ENCODE measurements at places on chromosomes 3 and 15.

DNA sequence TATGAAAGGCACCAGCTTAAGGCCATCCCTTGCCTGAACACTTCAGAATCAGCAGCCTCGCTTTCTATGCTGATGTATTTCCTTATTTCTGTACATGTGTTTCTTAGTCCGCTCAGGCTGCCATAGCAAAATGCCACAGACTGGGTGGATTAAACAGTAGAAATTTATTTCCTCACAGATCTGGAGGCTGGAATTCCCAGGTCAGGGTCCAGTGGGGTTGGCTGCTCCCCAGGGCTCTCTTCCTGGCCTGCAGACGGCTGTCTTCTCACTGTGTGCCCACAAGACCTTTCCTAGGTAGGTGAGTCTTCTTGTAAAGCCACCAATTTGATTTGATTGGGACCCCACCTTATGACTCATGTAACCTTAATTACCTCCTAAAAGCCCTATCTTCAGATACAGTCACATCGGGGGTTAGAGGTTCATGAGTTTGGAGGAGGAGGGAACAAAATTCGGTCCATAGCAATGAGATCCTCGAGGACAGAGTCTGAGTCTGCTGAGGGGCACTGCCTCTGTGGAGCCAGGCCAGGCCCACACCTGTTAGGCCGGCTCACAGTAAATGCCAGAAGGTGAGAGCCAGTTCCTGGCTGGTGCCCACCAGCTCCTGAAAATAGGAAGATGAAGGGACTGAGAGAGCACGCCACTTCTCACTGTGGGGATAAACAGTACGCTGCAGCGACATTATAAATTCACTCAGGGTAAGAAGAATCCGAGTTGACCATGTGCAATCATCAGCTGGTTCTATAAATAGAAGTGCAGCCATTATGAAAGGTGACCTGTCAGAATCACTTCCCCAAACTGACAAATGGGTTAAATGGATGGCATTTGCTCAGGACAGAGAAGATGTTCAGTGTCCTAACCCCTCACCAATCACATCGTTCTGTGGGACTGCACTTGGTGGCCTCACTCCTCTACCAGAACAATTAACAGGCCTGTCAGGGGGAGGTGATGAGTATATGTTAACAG, 41.1 kb downstream of the CTXND1 start:
- no peak for DNase-seq

DNA sequence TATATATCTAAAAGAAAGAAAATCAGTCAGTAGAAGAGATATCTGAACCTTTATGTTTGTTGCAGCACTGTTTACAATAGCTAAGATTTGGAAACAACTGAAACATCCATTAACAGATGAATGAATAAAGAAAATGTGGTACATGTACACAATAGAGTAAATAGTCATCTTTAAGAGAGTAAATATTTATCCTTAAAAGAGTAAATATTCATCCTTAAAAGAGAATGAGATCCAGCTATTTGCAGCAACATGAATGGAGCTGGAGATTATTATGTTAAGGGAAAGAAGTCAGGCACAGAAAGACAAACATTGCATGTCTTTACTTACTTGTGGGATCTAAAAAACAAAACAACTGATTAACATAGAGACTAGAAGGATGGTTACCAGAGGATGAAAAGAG, 197.0 kb upstream of the CBLB start:
- no peak for DNase-seq

- no peak for DNase-seq
These were observed 19.8 kb downstream of the WDR72 start for GRCh38 chr15:53739651-53740050.

DNA sequence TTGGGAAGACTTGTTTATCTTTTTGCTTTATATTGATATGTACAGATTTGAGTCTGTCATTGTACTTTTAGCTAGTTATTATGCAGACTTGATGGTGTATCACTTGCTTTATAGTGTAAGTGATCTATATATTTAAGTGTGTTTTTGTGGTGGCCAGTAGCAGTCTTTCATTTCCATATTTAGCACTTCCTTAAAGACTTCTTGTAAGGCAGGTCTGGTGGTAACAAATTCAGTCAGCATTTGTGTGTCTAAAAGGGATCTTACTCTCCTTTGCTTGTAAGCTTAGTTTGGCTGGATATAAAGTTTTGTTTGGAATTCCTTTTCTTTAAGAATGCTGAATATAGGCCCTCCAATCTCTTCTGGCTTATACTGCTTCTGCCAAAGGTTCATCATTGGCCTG, 322.5 kb upstream of the EPHA6 start:
- DNase-seq: no peak

DNA sequence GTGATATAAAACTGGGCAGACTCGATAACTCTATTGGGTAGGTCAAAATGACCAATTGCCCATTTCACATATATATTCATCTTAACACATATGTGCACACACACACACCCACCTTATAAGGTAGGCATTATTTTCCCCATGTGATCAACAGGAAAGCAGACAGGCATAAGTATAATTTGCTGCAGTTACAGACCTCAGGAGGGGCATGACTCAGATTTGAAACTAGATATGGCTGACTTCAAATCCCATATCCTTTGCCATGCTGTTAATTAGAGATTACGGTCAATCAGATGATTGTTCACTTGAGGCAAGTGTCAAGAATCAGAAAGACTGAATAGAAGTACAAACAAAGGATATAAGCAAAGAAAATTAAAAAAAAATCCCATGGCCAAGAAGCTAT, 910.6 kb downstream of the NTRK3 start:
- no peak for DNase-seq

DNA sequence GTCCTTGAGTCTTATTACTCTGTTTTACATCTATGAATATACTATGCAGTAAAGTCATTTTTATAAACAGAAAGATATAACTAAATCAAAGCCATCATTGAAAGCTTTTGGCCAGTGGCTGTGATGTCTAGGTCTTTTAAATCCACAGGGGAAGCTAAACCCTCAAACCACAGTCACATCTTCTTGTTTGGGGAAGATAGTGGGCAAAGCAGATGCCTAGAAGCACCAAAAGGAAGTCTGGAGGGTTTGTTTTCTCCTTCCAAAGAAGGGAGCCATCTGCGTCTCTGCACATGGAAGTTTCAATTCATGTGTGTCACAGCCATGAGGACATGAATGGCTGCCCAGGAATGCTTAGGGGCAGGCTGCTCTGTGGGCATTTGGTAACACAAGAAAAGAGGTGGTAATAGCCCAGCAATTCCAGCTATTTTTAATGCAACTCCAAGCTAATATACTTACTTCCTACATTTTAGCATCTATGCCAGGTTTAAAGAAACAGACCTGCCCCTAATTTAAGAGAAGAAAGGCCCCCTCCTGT, 322.2 kb downstream of the SLC9A9 start:
- no peak for DNase-seq

DNA sequence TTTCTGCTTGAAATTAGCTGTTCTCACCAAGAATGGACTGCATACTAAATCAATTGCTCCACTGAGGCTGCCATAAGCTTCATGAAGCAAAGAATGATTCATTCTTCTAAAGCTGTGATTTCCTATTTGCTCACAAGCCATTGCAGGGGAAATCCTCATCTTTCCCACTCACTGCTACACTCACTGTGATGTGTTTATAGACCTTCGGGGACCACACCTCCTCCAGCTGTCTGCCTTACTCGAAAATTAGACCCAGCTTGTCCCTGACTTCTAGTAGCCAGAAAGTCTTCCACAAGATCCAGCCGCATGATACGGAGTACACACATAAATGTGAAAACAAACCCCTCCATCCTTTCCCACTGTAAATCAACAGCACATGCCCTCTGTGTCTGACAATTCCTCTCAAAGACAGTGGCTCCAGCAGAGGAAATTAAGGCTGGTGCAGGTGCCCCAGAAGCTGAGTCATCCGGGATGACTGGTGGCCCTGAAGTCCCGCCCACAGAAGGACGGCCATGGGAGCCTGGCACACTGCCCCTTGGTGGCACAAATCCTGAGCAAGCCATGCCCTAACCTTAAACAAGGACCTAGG, 172.0 kb downstream of the STT3B start:
- DNase-seq: peak; percentile 13

DNA sequence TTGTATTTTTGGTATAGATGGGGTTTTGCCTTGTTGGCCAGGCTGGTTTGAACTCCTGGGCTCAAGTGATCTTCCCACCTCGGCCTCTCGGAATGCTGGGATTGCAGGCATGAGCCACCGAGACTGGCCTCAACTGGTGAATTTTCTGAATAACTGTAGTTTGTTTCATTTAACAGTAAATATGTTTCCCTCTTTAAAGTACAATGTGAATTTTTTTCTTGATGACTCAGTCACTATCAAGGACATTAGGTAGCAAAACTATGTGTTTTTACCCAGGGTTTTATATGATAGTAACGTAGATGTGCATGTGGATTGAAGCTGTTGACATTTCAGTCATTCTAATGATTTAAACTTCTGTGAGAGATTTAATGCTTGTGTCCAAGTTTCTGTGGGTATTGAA, 40.2 kb upstream of the MAPKBP1 start:
- no peak for DNase-seq

GRCh38 chr3:136818191-136818768, 646 bp upstream of the SLC35G2 start:
- peak; percentile 52 for DNase-seq

DNA sequence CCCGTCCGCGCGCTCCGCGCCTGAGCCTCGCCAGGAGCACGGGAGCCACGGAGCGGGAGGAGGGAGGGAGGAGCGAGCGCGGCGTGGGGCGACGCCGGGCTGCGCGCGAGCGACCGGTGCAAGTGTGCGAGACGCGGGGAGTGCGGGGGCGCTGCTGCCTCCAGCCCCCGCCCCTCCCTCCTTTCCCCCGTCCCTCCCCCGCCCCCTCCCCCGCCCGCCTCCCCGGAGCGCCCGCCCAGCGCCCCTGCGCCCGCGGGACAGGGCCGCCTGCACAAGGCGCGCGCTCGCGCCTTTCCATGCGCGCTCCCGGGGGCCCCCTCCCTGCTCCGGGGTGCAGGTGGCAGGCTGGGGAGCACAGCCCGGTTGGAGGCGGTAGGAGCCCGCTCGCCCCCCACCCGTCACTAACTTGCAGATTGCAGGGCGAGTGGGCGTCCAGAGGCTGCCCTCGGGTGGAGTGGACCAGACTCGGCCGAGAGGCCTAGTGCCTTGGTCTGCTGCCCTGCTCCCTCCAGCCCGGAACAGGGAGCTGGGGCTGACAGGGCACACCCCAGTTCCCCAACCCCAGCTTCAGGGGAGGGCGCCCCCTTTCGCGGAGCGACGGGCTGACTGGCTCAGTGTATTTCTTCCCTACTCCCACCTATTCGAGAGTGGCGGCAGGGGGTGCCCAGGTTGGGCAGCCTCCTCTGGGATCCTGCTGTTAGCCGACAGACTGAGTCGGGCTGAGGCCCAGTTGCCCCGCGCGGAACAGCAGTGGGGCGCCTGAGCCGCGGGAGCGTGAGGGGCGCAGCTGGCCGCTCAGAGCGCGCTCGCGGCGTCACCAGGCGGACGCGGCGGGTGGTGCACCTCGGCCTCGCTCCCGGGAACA, at the start of gene WNT7A:
Gene WNT7A (minus strand): TSS at position 126 of the 865 bp plus-strand sequence. CDS start 255 bp downstream, outside the sequence.
- peak; percentile 46 for DNase-seq

All from stimulated activated CD8-positive, alpha-beta memory T cell treated with anti-CD3 and anti-CD28 coated beads, Interleukin-2, amount 100 ng/mL, for 48 hours (primary cell).